HCT116 (cell line): ENCODE measurements at places on chromosomes 11 and 22.

- no peak for DNase-seq
These were observed at the start of gene SMIM45 for GRCh38 chr22:41951898-41952474. TSS of gene SMIM45 (plus strand) at chr22:41952150.

DNA sequence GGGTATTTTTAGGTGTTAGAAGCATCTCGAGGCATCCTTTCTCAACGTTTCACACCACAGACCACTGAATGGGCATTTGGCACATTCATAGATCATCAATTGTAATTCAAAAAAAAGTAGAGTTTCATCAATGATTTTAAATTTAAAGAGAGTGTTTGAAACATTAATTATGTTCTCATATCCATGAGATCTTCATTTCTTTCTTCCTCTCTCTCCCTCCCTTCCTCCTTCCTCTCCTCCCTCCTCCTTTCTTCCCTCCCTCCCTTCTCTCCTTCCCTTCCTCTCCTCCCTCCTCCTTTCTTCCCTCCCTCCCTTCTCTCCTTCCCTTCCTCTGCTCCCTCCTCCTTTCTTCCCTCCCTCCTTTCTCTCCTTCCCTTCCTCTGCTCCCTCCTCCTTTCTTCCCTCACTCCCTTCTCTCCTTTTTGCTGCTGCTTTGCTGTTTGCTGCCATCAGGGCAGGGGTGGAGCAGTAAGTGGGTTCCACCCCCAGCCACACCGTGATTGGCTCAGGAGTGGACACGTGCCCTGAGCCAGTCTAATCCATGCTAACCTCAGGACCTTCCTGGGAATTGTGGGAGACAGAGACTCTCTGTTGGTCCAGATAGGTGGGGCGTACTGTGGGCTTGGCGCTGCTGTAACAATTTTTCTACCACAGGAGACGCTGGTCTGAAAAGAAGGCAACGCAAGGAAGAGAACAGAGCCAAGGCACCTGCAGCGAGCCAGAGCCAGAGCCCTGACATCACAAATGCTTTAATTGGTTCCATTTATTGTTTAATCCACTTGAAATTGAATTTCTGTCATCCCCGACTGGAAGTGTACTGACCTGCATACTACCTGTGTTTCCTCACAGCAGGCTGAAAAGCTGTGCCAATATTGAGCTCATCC is 33.7 kb upstream of the APOBEC3A start:
- DNase-seq, result peak; percentile 91

GRCh38 chr11:113614097-113614496 is 92.0 kb downstream of the TMPRSS5 start:
- DNase-seq, result no peak

GRCh38 chr11:106101819-106102218 is 24.4 kb downstream of the AASDHPPT start:
- DNase-seq, result no peak

DNA sequence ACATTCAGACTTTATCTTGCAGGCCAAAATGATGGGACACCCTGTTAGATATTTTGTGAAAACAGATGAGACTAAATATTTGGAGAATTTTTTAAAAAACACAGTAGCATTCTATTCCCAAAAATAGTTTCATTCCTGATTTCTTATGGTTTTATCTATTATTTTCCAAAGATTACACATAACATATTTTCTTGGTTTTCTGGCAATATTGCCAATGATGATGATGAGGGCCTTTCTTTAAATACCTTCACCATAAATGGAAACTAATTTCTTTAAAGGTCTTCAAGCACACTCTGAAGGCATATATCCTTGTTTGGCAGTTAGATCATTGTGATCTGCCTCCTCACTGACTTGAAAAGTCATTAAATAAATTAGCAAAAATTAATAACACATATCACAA is 522.3 kb upstream of the LUZP2 start:
- no peak for DNase-seq

DNA sequence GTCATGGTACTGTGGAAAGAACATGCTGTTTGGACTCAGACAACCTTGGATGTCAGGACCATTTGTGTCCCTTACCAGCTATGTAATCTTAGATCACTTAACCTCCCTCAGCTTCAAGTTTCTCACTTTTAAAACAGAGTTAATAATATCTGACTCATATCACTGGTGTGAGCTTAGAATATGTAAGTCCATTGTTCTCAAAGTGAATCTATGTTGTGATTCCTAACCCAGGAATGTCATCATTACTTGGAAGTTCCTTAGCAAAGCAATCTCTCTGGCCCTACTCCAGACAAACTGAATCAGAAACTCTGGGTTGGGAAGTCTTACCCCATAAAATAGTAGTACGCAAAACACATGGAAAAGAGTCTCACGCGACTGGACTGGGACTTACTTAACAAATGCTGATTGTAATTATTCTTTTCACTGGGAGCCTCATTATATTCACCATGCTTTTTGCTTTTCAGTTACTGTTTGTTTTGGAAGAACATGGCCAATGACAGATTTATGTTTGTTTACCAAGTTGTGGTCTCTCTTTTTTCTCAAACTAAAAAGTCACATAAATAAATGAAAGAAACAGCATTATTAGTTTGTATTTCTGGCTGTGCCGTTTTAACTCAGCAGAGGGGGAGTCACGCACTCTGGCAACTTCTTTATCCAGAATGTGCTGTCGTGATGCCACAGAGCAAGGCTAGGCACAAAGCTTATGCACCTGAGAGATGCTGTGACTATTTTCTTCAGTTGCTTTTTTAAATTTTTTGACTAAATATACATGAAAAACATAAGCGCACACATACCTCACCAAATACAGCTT is 217.7 kb upstream of the CTSC start:
- DNase-seq, result peak; percentile 95

DNA sequence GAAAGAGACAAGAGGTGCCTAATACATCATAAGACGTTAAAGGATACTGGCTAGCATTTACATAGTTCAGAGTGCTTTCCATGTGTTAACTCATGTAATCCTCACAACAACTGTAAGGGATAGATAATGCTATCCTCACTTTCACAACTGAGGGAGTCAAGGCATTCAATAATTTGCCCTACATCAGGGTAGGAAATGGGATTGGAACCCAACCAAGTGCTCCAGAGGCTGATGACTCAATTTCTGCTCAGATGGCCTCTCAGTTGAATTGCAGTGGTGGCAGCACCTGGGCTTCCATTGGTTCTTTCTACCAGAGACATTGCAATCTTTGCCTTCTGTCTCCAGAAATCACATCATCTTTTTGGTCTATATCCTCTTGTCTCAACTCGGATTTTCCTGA is 232.9 kb downstream of the ETS1 start:
- DNase-seq, result no peak

DNA sequence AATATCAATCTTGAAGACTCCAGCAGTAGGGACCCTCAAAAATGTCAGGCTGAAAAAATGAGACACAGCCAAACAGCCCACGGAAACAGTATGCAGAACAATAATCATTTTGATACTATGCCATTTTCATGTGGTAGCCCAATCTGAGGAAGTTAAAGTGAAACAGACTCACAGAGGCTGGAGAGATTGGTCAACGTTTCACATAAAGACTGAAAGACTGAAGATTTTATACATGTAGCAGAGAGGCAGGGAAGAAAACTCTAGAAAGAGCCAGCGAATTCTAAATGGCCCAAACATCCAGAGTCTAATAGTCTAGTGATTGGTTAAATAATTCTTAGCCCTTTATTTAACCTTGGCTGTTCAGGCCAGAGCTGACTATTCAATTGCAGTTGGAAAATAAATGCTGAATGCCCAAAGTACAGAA is 49.4 kb downstream of the MAML2 start:
- no peak for DNase-seq
